ENCODE measurements at places on chromosomes 6 and 20.

DNA sequence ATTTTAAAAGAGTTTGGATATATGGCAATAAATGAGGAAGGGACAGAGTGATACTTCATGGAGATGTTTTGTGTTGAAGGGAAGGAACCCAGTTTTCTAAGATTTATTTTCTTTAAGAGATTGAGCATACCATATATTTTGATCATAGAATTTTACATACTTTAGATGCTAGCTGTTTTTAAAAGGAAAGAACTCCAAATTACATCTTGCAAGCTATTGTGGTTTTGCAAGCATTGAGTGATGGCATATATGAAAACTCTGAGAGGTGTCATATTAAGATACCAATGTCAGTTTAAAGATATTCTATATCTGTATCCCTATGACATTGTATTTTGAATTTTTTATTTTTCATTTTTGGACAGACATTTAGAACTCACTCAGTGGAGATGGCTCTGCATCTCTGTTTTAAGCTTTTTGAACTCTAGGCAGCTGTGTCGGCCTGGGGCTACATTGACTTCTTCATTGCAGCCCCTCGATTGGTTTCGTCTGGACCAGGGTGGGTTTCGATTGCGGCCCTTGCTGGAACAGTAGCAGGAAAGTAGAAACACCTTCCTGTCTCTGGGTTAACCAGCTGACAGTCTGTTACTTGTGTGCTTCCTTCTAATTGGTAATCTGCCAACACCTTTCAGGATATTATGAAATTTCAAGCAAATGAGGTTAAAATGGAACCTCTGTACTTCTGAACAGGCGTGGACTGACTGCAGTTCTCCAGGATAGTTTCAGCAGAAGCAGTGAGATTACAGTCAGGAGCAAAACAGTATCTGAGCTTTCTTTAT, 14.0 kb downstream of the IGF2R start:
- DNase-seq = no peak

DNA sequence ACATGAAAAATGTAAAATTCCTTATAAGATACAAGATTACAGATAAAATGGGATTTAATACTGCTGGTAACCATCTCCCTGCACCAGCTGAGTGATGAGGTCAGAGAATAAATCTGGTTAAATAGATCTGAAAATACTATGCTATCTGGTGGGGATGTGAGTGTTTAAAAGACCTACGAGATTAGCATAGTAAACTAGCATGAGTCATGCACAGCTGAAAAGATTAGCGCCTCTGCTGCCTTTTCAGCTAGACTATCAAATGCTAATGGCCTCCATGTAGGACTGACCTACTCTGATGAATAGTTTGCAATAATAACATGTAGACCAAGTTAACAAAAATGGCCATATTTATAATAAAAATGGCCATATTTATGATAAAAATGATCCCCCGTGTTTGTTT, 553.3 kb downstream of the C6orf118 start:
- DNase-seq = no peak

GRCh38 chr20:15760001-15760621, 813.1 kb downstream of the KIF16B start:
- no peak for DNase-seq

GRCh38 chr20:44649976-44650375, 1.5 kb downstream of the ADA start:
- DNase-seq = no peak

DNA sequence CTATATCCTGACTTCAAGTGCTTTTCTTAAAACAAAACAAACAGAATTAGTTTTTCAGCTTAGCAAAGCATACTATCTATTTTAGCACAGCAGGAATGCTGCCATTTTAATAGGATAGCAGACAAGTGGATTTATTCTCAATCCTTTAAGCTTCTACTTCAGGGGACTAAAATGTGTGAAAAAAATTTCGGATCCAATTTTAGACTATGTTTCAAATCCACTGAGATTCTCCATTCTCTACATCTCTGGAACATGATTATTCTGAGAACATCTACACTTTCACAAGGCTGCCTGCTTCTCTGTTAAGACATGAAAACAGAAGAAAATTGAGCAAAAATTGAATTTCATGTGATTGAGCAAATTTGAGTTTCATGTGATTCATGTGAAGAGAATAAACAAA, 1321.3 kb downstream of the HACE1 start:
- no peak for DNase-seq

DNA sequence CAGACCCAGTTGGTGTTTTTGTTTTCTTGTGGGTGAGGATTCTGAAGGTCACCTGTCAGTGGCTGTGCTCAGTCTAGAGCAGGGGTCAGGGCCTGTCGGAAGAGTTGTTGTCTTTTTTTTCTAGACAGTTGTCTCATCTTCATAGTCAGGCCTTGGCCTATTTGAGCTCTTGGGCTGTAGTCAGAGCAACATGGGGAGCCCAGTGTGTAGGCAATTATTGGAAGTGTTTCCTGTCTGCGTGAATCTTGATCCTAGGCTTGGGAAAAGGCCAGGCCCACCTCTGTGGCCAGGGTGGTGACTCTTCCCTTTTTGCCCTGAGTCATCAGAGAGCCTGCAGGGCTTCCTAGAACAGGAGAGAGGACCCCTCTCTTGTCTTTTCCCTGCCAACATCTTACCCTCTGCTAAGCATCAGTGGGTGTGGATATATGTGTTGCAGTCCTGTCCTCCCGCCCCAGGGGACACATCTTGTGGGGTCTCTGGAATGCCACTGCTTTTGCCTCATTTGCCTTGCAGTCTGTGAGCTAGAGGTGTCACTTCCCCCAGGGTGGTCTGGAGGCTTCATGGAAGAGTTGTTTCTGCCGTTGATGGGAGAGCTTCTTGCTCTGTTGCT, 11.4 kb downstream of the TJAP1 start:
- DNase-seq = no peak

DNA sequence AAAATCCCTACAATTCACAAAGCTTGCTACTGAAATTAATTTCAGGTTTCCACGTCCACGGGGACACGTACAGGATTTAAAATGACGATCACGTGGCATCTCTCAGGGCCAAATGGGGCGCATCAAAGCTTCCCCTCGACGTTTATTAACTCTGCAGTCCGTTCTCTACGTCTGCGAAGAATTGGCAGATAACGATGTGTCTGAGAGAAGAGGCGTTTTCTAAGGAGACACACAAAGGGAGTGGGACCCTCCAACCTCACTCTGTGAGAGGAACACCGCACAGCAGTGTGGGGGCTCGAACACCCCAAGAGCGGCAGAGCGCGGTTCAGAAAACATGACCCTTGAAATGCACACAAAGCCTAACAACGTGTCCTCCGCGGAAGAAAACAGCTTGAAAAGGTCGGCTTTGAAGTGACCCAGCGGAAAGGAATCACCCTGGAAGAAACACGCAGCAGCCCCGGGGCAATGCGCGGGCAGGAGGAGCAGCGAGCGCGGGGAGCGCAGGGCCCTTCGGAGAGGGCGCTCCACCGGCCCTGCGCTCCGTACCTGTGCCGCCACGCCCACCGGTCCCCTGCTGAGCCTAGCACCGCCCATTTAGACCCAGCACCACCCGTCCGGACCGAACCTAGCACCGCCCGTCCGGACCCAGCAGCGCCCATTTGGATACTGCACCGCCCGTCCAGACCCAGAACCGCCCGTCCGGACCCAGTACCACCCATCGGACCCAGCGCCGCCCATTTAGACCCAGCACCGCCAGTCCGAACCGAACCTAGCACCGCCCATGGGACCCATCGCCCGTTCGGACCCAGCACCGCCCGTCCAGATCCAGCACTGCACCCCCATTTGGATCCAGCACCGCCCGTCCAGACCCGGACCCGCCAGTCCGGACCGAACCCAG, 1.1 kb upstream of the AFDN start:
- peak; percentile 43 for DNase-seq

DNA sequence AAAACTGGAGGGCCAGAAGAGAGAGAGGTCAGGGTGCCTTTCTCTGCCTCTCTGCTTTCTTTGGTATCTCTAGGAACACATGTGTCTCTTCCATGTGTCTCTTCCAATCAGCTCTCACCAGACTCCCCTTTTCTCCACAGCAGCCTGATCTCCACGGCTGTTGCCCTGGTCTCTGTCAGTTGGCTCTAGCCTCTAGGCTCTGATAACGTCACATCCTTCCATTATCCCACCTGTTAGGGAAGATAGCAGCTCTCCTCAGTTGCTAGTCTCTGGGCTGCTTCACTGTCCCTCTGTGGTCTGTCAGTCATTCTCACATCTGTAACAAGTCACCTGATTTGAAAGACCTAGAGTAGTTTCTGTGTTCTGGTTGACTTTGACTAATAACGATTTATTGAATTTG, 80.2 kb downstream of the PLCB4 start:
- DNase-seq = no peak

DNA sequence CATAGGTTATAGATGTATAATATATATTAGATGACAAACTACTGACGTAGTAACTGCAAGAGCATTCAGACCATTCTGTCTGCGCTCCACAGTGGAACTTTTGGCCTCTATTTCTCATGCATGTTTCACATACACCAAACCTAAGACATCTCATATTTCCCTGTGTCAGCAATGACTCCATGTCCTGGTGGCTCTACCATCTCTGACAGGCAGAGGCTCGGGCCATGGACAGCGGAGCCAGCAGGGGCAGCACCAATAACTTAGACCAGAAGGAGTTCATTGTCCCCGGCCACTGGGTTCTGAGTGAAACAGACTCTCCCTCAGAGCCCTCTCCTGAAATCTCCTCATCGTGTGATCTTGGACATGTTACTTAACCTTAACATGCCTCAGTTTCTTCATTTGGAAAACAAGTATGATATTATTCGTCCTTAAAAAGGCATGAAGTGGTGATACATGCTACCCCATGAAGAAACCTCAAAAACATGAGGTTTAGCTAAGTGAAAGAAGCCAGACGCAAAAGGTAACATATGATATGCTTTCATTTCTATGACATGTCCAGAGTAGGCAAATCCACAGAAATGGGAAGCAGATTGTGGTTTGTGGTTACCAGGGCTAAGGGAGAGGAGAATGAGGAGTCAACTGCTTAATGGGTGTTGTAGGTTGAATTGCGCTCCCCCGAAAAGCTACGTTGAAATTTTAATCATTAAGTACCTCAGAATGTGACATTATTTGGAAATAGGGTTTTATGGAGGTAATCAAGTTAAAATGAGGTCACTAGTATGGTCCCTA, 564.0 kb upstream of the JARID2 start:
- DNase-seq = no peak

DNA sequence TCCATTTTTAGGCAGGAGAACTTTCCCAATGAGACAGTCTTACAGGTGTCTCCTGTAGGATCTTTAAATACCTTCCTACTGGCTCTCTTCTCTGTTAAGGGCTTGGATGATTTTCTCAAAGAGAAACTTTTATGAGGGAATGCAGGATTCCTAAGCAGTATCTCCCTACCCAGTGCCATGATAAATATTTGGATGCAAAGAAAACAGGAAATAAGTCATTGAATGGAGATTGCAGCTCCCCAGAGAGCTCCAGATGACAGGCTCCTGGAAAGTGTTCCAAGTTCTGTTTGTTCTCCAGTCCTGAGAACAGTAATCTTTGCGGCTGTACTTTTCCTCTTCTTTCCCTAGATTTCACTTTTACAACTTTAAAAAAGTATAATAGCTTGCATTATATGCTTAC, 2.4 kb upstream of the SCGN start:
- DNase-seq = no peak

DNA sequence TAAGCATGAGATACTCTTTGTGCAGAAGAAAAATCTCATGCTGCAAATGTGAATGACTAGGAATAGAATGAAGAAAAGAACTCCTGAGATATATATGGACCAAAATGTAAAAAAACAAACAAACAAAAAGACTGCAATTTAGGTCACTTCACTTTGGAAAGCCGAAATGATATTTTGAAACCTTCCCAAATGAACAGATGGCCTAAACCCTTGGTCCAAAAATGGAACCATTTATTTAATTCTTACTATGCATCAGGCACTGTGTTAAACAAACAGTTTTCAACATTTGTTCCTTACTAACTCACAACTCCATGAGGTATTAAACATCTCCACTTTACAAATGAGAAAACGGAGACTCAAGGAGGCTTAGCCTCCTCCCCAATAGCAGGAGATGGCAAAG, 107.5 kb downstream of the VIP start:
- no peak for DNase-seq

DNA sequence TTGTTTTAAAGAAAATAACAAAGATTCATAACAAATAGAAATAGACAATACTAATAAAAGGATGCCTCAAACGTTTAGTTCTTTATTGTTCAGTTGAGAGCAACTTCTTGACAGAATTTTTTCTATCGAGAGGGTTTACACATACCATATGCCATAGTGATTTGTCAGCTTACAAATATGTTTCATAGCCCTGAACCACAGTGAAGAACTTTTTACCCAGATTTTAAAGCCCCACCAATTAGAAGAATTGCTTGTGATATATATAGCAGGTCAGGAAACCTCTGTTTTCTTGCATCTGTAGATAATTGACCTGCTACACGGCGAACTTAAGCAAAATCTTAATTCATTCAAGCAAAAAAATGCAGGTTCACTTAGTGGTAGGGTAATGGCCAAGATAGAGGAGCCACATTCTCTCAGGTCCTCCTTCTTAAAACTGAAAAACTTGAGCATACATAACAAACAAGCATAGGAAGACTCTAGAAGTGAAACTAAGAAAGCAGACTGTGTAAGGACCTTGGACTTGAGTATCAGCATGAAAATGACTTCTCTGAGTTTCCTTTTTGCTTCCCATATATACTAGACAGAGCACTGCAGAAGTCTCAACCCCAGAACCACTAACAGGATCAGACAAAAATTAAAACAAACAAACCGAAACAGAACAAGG, 39.5 kb downstream of the CRISP1 start:
- DNase-seq = no peak

- DNase-seq = no peak
These were observed 55.5 kb upstream of the CCDC167 start for GRCh38 chr6:37555040-37555781.

GRCh38 chr6:135675862-135676261, 175.6 kb upstream of the PDE7B start:
- peak; percentile 75 for DNase-seq

GRCh38 chr20:11880680-11881079, 37.0 kb upstream of the BTBD3 start:
- DNase-seq = no peak

- DNase-seq = no peak
These were observed 10.3 kb upstream of the R3HDML start for GRCh38 chr20:44326391-44327159.

GRCh38 chr6:12361042-12361765, 71.0 kb downstream of the EDN1 start:
- no peak for DNase-seq

GRCh38 chr20:31595654-31596411, 9.3 kb upstream of the ID1 start:
- no peak for DNase-seq

DNA sequence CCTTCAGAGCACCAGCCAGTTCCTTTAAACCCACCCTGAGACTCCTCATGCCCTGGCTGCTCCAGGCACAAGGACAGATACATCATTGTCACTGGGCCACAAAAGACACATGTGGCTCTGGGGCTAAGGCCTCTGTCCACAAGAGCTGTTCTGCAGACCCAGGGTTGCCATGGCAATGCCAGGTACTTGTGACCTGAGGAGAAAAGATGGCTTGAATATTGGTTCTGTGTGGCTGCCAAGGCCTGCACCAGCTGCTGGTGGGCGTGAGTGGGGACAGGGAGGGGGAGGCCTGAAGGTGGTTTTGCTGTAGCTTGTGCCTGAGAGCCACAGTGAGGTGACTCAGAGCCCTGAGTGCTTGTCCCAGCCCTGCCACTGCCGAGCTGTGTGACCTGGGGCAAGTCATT, 31.8 kb downstream of the SAYSD1 start:
- no peak for DNase-seq

Measured in CD8-positive, alpha-beta T cell (primary cell).